Endodermal cell (in vitro differentiated cells): ENCODE measurements at places on chromosomes 3 and 15.
A peak's percentile ranks its signal among the peaks of the same experiment; 100 is the strongest.

GRCh38 chr3:21310891-21311290 lies 440.1 kb downstream of the ZNF385D start:
- DNase-seq, result no peak
- H3K27me3 ChIP-seq, result no peaks in the 10 kb centered on the region
- no peaks in the 10 kb centered on the region for H3K36me3 ChIP-seq
- no peak overlapping the region for H3K27ac ChIP-seq
- H3K4me3 ChIP-seq, result no peak overlapping the region

- H3K27ac ChIP-seq, result no peak overlapping the region
- H3K27me3 ChIP-seq, result no peaks in the 10 kb centered on the region
- no peaks in the 10 kb centered on the region for H3K36me3 ChIP-seq
- peaks cover 12% of the 10 kb centered on the region for H3K4me1 ChIP-seq
Measured at GRCh38 chr3:122946185-122946584, 81.4 kb downstream of the SEMA5B start.

DNA sequence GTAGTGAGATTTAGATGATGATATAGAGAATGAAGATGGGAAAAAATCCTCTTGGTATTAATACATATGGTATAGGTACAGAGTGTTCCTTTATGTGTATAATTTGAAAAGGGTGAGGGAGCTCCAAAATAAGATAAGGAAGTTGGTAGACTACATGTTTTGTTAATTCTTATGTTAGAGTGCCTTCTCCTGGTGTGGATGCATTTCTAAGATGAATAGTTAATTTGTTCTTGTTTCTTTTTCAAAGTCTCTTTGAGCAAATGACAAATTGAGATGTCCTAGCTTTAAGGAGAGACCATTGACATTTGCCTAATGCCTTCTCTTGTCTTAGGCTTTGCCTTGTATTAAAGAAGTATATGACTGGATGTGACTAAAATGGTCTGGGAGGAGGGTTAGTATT lies 34.1 kb downstream of the AKAP13 start:
- no peak overlapping the region for H3K27ac ChIP-seq
- no peak overlapping the region for H3K4me3 ChIP-seq
- peaks cover 7% of the 10 kb centered on the region for H3K4me1 ChIP-seq
- H3K27me3 ChIP-seq, result no peaks in the 10 kb centered on the region
- peaks cover 10% of the 10 kb centered on the region for H3K36me3 ChIP-seq

DNA sequence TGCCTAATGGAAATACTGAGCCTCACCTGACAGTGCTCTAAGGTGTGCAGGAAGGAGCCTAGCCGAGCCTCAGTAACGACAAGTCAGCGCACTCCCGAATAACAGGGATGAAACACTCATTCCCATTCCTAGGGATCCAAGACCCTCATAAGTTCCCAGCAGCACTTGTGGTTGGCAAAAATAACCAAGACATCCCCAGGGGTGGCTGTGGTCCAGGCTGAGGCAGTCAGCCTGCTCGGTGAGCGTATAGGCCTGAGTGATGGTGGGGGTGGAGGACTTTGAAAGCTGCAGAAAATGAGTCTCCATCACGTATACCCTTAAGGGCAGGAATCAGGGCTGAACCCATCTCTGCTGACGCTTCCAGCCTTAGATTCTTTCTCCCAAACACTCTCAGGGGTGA lies 120.1 kb downstream of the SMAD6 start:
- no peaks in the 10 kb centered on the region for H3K27me3 ChIP-seq
- H3K27ac ChIP-seq, result no peak overlapping the region
- no peaks in the 10 kb centered on the region for H3K36me3 ChIP-seq
- no peak overlapping the region for H3K4me3 ChIP-seq

GRCh38 chr15:46941241-46941640 lies 776.1 kb upstream of the SEMA6D start:
- no peak overlapping the region for H3K27ac ChIP-seq
- no peaks in the 10 kb centered on the region for H3K27me3 ChIP-seq
- no peaks in the 10 kb centered on the region for H3K4me1 ChIP-seq
- H3K4me3 ChIP-seq, result no peak overlapping the region
- DNase-seq, result no peak

DNA sequence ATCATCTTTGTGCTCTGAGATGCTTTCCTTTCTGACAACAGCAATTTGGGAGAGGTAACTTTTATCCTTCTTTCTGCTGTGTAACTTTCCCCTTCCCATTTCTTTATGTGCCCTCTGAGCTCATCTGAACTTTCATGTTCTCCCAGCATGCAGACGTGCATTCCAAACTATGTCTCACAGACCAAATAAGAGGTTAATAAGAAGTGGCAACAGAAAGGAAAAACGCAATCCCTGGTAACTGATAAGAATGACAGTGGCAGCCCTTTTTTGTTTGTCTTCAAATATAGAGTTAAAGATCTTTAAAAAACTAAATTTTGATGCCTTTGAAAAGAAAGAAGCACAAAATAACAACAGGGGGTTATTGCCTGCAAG lies 533.4 kb downstream of the FOXP1 start:
- DNase-seq, result no peak
- H3K4me3 ChIP-seq, result no peak overlapping the region
- H3K27ac ChIP-seq, result peak overlapping the region; percentile 81
- no peaks in the 10 kb centered on the region for H3K27me3 ChIP-seq
- H3K4me1 ChIP-seq, result peaks cover 18% of the 10 kb centered on the region

- H3K4me1 ChIP-seq, result peaks cover 4% of the 10 kb centered on the region
- DNase-seq, result no peak
- H3K27ac ChIP-seq, result no peak overlapping the region
- H3K4me3 ChIP-seq, result no peak overlapping the region
- no peaks in the 10 kb centered on the region for H3K27me3 ChIP-seq
- peaks cover 48% of the 10 kb centered on the region for H3K36me3 ChIP-seq
Measured at GRCh38 chr3:113802795-113803455, 35.7 kb upstream of the GRAMD1C start.

DNA sequence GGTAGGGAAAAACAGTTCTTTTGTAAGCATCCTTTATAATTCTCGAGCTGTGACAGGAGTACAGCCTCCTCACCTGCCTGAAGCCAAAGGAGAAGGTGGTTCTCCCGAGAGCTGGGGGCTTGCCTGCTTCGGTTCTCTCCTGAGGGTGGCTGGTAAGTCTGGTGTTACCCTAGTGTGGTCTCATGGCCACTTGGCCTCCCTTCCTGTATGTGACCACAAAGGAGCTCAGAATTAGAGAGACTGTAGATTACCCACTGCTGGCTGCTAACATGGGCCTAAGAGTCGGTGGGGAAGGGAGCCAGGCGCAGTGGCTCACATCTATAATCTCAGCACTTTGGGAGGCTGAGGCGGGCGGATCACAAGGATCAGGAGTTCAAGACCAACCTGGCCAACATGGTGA lies 12.6 kb downstream of the PDHB start:
- H3K27ac ChIP-seq, result no peak overlapping the region
- no peaks in the 10 kb centered on the region for H3K27me3 ChIP-seq
- DNase-seq, result no peak
- H3K4me1 ChIP-seq, result peaks cover 7% of the 10 kb centered on the region
- H3K4me3 ChIP-seq, result no peak overlapping the region

DNA sequence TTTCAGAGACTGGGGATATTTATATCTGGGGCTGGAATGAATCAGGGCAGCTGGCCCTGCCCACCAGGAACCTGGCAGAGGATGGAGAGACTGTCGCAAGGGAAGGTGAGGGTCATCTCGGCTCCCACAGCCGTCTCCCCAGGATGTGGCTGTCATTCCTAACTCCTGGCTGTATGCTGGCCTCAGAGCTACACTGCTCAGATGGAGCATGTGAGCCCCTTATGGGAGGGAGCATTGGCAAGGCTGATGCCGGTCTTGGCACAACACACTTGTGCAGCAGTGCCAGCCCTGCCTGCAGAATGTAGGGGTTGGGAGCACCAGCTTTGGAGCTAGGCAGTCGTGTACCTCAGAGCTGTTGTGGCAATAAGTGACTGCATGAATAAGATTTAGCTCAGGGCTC lies 5.2 kb downstream of the RCCD1 start:
- no peak overlapping the region for H3K27ac ChIP-seq
- H3K27me3 ChIP-seq, result no peaks in the 10 kb centered on the region
- H3K4me3 ChIP-seq, result no peak overlapping the region
- H3K4me1 ChIP-seq, result no peaks in the 10 kb centered on the region

DNA sequence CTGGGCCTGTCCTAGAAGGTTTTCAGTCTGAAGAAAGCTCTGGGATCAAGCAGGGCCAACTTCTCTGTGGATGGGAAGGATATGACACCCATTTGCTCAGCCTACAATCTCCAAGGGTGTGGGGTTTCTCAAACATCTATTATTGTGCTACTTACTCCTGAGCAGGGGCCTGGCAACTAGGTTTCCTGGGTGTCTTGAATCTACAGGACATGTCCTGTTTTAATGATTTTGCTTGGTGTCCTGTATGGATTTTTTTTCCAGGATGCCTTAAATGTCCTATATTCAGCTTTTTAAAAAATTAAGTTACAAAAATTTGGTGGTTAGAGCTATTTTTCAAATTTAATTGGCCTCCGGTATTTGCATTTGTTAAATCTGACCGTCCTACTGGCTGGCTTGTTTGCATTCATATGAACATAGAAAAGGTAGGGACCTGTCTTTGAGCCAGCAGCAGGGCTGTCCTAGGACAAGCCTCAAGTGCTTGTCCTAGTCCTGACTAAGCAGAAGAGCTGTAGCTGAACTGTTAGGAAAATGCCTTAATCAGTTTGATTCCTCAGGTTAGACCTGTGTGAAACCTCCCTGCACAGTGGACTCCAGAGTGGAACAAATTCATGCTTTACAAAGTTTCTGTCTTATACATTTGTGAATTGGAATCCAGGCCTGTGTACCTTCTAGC lies 40.0 kb upstream of the LMOD3 start:
- H3K36me3 ChIP-seq, result no peaks in the 10 kb centered on the region
- H3K27me3 ChIP-seq, result no peaks in the 10 kb centered on the region
- H3K27ac ChIP-seq, result no peak overlapping the region
- no peak overlapping the region for H3K4me3 ChIP-seq
- DNase-seq, result peak; percentile 8

DNA sequence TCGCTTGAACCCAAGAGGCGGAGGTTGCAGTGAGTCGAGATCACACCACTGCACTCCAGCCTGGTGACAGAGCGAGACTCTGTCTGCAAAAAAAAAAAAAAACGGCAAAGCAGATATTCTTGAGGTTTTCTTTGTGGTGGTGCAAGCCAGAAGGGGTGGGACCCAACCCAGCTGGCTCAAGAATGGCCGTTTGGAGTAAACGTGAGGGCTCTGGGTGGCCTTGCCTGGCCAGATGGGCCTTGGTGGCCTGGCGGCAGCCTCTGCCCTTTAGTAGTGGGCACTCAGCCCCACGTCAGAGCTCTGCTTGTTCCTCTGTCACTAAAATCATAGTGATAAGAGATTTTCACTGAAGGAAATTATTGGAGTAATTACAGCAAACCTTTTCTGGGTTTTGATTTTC lies 50.5 kb downstream of the ATP1B3 start:
- H3K27ac ChIP-seq, result peak overlapping the region; percentile 53
- H3K36me3 ChIP-seq, result peaks cover 36% of the 10 kb centered on the region
- no peak overlapping the region for H3K4me3 ChIP-seq

- H3K27me3 ChIP-seq, result peaks cover 7% of the 10 kb centered on the region
- no peak overlapping the region for H3K27ac ChIP-seq
- no peak overlapping the region for H3K4me3 ChIP-seq
Measured at GRCh38 chr3:128549283-128550112, 56.5 kb upstream of the GATA2 start.

GRCh38 chr3:141064255-141064926 lies 13.2 kb downstream of the SPSB4 start:
- H3K4me1 ChIP-seq, result no peaks in the 10 kb centered on the region
- peaks cover 15% of the 10 kb centered on the region for H3K27me3 ChIP-seq
- no peak overlapping the region for H3K27ac ChIP-seq
- no peak overlapping the region for H3K4me3 ChIP-seq

DNA sequence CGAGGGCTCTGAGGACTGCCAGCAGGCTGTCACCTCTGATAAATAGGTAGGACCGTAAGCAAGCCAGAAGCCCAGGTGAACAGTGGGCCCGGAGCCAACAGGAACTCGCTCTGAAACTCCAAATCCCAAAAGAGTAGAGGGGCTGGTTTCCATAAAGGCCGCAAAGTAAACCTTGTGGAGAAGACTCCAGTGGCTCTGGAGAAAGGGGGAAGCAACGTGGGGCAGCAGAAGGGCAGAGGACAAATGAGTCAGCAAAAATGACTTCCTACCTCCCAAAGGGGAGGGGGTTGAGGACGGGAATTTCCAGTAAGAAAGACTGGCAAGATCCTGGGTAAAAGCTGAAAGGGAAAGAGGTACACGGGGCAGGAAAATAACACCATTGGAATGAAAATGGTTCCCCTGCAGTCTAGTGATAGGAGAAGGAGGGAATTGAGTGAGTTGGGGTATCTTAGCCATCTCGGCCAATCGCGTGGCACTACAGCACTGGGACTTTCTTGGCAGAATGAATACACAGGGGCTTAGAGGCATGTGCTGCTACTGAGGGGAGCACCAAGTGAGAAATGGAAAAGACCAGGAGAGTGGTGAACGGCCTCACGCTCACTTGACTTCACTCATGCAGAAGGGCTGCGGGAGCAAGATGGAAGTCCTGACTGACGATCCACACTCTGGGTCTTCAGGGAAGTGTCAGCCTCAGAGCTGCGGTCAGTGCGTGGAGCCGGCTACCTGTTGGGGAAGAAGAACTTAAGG lies 33.2 kb downstream of the BMF start:
- no peak overlapping the region for H3K4me3 ChIP-seq
- no peaks in the 10 kb centered on the region for H3K36me3 ChIP-seq
- H3K27ac ChIP-seq, result no peak overlapping the region
- no peaks in the 10 kb centered on the region for H3K27me3 ChIP-seq
- no peak for DNase-seq

GRCh38 chr15:80828796-80829195 lies 49.6 kb downstream of the CEMIP start:
- no peak overlapping the region for H3K4me3 ChIP-seq
- peaks cover 46% of the 10 kb centered on the region for H3K27me3 ChIP-seq
- no peak overlapping the region for H3K27ac ChIP-seq
- no peaks in the 10 kb centered on the region for H3K36me3 ChIP-seq
- no peak for DNase-seq

DNA sequence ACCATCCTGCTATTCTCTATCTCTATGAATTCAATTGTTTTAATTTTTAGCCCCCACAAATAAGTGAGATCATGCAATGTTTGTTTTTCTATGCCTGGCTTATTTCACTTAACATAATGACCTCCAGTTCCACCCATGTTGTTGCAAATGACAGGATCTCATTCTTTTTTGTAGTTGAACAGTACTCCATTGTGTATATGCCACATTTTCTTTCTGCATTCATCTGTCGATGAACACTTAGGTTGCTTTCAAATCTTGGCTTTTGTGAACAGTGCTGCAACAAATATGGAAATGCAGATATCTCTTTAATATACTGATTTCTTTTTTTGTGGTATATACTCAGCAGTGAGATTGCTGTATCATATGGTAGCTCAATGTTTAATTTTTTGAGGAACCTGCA lies 58.7 kb downstream of the RETNLB start:
- no peak overlapping the region for H3K4me3 ChIP-seq
- H3K36me3 ChIP-seq, result peaks cover 21% of the 10 kb centered on the region
- no peaks in the 10 kb centered on the region for H3K4me1 ChIP-seq
- no peak overlapping the region for H3K27ac ChIP-seq
- DNase-seq, result no peak
- no peaks in the 10 kb centered on the region for H3K27me3 ChIP-seq

GRCh38 chr15:93241696-93242585 lies 152.9 kb upstream of the RGMA start:
- DNase-seq, result peak; percentile 79
- no peak overlapping the region for H3K4me3 ChIP-seq
- H3K27ac ChIP-seq, result no peak overlapping the region
- H3K36me3 ChIP-seq, result no peaks in the 10 kb centered on the region
- H3K27me3 ChIP-seq, result no peaks in the 10 kb centered on the region
- peaks cover 3% of the 10 kb centered on the region for H3K4me1 ChIP-seq
